Activated B cell treated with CpG ODN at 0.5 μM for 24 hours (primary cell): ENCODE measurements at places on chromosomes 13 and 19. TPM values are rescaled to one million over a fixed set of nuclear protein-coding genes. Genes with fewer than 3 reads are reported as not detected.

The DNMT1 gene
- total RNA-seq: 136 and 156 TPM in 2 replicates

DNA sequence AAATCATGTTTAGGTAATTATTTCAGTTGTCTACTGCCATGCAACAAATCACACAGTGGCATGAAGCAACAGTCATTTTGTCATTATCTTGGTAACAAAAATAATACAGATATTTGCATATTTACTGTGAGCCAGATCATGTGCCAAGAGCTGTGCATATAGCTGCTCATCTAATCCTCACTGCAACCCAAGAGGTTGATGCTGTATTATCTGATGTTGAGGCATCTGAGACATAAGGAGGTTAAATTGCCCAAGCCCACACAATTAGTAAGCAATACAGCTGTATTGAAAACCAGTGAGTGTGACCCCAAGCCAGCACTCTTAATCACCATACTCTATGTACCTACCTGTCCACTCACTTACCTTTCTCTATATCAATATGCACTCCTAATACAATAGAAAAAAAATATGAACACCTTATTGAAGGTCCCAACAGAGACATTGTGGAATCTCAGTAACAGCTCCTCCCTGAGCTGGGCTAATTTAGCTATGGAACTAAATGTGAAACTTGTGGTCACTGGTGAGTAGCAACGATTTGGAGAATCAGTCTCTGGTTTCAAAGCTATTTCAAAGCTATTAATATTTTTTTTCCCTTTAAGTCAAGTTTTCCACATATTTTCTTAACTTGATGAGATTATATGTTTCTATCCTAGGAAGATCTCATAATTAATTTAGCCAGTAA is 185.2 kb downstream of the KLF12 start:
- H3K4me1 ChIP-seq: peaks cover 45% of the 10 kb centered on the region
- no peaks in the 10 kb centered on the region for H3K27me3 ChIP-seq
- H3K36me3 ChIP-seq: peaks cover 7% of the 10 kb centered on the region
- DNase-seq: no peak
- H3K27ac ChIP-seq: no peak overlapping the region
- no peak overlapping the region for H3K4me3 ChIP-seq

- H3K4me3 ChIP-seq: no peak overlapping the region
- peaks cover 14% of the 10 kb centered on the region for H3K27me3 ChIP-seq
- no peak overlapping the region for H3K27ac ChIP-seq
- H3K36me3 ChIP-seq: no peaks in the 10 kb centered on the region
- DNase-seq: no peak
These were observed 14.7 kb upstream of the PDCD5 start for GRCh38 chr19:32566246-32566830.

DNA sequence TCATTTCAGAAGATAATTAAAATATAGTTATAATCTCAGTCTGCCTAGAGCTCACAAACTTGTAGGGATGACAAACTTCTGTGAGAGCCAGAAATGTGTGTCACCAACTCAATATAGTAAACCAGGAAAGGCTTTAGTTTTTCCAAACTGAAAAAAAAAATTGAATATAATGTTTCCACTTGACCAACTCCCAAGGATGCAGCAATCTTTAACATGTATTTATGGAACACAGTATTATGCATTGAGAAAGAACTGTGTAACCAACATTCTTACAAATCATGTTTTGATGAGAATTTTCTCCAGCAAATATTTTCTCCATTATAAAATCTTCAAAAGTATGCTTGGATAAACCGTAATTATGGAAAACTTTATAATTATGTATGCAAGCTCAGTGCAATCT is 50.1 kb upstream of the KLF12 start:
- H3K4me3 ChIP-seq: no peak overlapping the region
- H3K4me1 ChIP-seq: no peaks in the 10 kb centered on the region
- no peaks in the 10 kb centered on the region for H3K36me3 ChIP-seq
- no peaks in the 10 kb centered on the region for H3K27me3 ChIP-seq
- DNase-seq: no peak
- no peak overlapping the region for H3K27ac ChIP-seq

DNA sequence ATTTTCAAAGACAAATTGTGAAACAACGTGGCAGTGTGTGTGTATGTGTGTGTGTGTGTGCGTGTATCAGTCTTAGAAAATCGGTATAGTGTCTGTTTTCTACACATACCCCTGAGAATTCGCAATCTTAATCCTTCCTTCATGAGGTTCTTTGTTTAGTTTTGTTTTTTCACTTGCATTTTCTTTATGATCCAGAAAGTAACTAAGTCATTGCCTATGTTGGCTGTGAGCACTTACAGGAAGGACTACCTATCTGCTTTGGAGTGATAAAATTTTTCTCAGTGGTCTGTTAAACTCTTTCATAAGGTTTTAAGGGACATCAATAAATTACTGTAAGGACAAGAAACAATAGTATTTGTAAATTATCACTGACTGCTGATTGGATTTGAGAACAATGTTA is 1587.1 kb downstream of the PCDH9 start:
- H3K36me3 ChIP-seq: no peaks in the 10 kb centered on the region
- no peaks in the 10 kb centered on the region for H3K4me1 ChIP-seq
- no peak for DNase-seq
- H3K27me3 ChIP-seq: no peaks in the 10 kb centered on the region
- H3K4me3 ChIP-seq: no peak overlapping the region

DNA sequence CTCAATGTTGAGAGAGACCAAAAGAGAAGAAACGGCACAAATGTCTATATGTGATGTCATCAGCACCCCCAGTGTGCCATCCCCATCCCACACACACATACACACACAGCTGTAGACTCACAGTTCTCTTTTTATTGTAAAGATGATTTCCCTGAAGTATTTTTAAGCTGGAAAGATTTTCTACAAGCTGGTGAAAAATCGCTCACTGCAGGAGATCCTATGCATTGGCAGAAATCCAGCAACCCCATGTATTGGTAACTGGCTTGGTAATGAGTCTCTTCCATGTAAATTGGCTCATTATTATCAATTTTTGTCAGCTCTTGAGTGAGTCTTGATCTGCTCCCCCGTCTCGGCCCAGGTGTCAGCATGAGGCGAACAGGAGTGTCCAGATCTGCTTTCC is 107.1 kb upstream of the UQCRFS1 start:
- DNase-seq: no peak
- no peaks in the 10 kb centered on the region for H3K4me1 ChIP-seq
- H3K27ac ChIP-seq: no peak overlapping the region
- H3K4me3 ChIP-seq: no peak overlapping the region
- H3K27me3 ChIP-seq: no peaks in the 10 kb centered on the region
